Foreskin keratinocyte (primary cell): ENCODE measurements at places on chromosomes 3 and 15. TPM values are rescaled to one million over a fixed set of nuclear protein-coding genes. Genes with fewer than 3 reads are reported as not detected.

The MNS1 gene
- total RNA-seq: 1.7 and 2.3 TPM in 2 replicates

The MYZAP gene
- 2.9 and 3.5 TPM in 2 replicates for total RNA-seq

- no peak for DNase-seq
Observed at GRCh38 chr3:187265461-187265955, 26.0 kb downstream of the MASP1 start.

The CIDEC gene
- 0.14 TPM in 1 of 2 replicates, not detected in the other for total RNA-seq

- no peak for DNase-seq
Observed at GRCh38 chr15:75900577-75900976, 3.1 kb upstream of the FBXO22 start.

GRCh38 chr3:193782276-193782647, 189.3 kb downstream of the OPA1 start:
- DNase-seq: peak; percentile 96

DNA sequence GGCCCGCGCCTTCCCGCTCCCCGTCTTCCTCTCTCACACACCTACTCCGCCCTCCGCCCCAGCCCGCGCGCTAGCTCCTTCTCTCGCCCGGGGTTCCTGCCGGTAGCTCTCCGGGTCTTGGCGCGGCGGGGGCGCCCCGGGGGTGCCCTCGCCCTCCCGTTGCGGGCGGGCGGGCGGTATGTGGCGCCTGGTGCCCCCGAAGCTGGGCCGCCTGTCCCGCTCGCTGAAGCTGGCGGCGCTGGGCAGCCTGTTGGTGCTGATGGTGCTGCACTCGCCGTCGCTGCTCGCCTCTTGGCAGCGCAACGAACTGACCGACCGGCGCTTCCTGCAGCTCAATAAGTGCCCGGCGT, 507 bp downstream of the DIPK2A start:
- no peak for DNase-seq

The ANKRD63 gene
- not detected in 2 replicates for total RNA-seq

The SLCO2A1 gene
- total RNA-seq: 0.11 and 0.95 TPM in 2 replicates

- no peak for DNase-seq
Observed at GRCh38 chr3:184261270-184261853, at the start of gene CAMK2N2. TSS of gene CAMK2N2 (minus strand) at chr3:184261553. CDS start at chr3:184261285, 268 bp downstream.

- no peak for DNase-seq
Observed at GRCh38 chr3:126257984-126258383, 77.6 kb upstream of the ALDH1L1 start.

DNA sequence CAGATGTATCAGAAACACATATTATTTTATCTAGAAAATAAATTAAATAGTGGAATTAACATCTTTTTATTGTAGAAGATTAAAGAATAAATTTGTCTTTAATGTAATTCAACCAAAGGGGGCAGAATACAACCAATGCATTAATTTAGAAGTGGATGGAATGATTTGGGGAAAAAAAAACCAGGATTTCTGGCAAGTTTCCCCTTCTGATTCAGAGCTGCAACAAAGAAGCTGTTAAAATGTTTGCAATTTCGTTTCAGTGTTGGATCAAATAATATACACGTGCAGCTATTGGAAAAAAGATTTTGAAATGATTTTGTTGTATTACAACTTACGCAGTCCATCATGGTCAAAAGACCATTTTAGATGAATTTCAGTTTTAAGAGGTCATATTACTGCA, 71.6 kb upstream of the ZNF280D start:
- DNase-seq: no peak

DNA sequence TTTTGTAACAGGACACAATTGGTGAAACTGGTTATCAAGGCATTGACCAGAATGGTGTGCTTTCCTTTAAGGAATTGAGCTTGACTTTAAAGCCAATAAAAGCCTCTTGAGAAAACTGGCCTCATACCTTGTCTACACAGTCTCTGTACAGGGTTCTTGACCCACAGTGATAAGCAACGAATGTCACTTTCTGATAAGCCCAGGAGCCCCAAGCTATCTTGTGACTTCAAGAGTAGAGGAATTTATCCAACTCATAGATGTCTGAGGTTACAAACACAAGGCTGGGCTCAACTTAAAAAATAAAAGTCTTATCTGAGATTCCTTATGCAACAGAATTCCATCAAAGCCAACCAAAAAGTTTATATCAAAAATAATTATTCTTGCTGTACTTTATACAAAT, 212.1 kb downstream of the GBE1 start:
- no peak for DNase-seq

DNA sequence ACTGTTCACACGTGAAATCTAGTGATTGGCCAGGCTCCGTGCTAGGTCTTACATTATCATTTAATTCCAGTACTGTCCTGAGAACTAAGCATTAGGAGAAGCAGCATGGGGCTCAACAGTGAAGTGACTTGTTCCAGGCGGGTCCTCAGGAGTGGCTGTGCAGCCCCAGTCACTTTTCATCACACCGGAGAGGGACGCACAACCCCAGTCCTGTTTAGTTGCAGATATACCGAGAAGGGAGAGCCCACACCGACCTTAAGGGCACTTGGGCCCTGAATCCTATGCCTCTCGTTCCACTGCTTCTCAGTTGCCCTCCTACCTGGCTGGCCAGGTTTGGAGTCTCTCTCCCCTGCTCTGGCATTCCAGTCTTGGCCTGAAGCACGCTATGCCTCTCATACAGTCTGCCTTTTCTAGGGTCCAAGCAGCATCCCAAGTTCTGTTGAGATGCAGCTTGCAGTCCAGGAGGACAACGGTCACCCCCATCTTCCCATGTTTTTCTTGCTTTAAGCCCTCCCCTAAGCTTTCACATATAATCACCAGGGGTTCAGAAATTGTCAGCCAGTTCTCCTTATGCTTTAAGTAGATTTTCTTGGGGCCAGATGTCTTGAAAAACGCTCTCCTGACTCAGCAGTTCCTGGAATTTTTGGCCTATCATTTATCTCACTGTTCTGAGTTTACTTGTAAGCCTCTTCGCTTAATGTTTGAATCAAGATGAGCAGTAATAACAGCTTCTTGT, 10.1 kb downstream of the FAM131A start:
- no peak for DNase-seq

DNA sequence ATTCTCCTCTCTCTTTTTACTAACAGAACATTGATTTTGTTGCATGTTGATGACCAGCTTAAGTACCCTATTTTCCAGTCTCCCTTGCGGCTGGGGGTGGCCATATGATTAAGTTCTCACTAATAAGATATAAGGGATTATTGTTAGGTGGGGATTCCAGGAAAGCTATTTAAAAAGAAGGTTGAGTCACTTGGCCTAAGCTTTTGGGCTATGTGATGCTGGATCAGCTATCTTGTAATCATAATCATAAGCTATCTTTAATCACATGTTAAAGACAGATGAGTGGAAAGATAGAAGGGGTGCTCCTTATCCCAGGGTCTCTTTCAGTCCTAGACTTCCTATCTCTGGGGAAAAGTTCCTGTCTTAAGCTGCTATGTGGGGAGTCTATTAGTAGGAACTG, 59.9 kb downstream of the CGNL1 start:
- no peak for DNase-seq
